GM18507 (cell line): ENCODE measurements at places on chromosomes 7 and 10.

DNA sequence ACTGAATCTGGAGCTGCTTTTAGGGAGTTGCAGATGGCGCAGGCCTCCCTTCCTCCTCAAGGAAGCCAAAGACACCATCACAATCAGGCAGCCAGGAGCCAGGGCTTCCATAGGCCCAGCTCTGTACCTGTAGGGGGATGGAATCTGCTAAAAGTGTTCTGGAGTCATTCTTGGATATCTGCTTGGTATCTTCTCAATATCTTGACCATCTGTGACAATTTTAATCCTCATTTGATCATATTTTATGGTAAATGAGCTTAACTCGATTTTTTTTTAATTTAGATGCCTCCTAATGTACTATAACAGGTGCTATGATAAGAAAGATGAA lies 3.1 kb downstream of the ST7 start:
- DNase-seq: no peak

GRCh38 chr10:44253769-44254462 lies 131.0 kb downstream of the CXCL12 start:
- no peak for DNase-seq

- no peak for DNase-seq
Observed at GRCh38 chr10:50605269-50605950, 18.3 kb downstream of the SGMS1 start.

DNA sequence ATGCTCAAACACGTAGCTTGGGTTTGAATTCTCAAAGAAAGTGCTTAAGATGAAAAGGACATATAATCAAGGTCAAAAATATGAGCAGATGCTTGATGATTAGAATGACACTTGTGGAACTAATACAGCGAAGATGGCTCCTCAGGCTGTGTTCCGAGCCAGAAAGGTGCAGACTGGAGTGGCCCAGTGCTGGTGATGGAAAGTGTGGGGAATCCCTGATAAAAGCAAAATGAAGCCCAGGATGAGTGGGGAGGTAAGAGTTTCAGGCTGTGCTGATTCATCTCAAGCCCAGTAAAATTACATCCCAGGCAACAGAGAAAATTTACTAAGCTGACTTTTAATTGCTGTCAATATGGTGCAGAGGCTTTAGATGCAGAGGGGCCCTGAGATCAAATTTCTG lies 77.8 kb upstream of the IKZF1 start:
- DNase-seq: no peak

- no peak for DNase-seq
Observed at GRCh38 chr7:16918288-16918895, 36.6 kb upstream of the AGR3 start.

GRCh38 chr10:95814011-95814727 lies 58.2 kb downstream of the ENTPD1 start:
- DNase-seq: no peak

DNA sequence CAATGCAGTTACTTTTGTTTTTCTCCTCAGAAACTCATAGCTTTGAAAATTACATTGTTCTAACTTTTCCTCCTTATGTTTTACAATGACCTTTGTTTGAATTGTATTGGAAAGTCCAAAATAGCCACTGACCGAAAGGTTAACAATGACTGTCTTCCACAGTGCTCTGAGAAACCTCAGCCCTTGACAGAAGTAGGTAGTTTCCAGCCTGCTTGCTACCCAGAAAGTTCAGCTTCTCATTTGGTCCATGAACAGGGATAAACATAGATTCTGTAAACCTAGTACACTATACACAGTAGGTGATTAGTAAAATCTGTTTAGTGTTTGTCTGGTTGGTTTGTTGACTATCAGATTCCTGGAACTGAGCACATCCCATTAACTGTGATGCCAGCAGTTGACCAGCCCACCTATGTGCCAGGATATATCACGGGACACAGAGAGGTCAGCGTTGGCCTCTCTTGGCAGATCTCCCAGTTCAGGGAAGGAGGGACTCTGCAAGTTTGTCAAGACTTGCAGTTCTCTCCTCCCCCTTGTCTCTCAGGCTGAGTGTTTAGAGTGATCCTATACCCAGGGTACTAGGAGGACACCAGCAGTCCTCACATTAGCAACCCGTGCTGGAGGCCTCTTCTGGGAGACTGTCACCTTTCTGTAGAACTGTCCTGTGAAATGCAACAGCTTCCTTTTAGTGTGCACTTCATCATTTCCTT lies 297.6 kb downstream of the ARHGAP12 start:
- DNase-seq: no peak

DNA sequence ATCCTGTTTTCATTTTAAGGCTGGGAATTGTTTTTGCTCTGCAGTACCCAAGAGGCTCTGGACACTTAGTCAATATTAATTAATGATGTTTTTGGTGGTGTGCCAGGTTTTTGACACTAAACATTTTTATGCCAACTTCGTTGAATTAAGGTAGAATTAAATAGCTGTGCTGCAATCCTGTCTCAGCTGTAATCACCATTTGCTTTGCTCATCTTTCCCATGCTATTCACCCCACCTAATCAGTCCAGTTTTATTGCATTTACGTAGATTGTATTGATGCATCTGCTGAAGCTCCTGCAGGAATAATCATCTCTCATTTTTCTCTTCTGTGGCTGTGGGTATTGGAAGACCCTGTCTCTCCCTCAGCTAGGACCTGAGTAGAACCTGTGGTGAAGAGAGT lies 52.6 kb upstream of the TRUB1 start:
- no peak for DNase-seq

- no peak for DNase-seq
Observed at GRCh38 chr10:1022413-1022812, 3.2 kb downstream of the IDI2 start.

- DNase-seq: peak; percentile 52
Observed at GRCh38 chr10:86712317-86712707, 44.0 kb downstream of the LDB3 start.

GRCh38 chr10:112914288-112914952 lies 35.6 kb upstream of the TCF7L2 start:
- no peak for DNase-seq

DNA sequence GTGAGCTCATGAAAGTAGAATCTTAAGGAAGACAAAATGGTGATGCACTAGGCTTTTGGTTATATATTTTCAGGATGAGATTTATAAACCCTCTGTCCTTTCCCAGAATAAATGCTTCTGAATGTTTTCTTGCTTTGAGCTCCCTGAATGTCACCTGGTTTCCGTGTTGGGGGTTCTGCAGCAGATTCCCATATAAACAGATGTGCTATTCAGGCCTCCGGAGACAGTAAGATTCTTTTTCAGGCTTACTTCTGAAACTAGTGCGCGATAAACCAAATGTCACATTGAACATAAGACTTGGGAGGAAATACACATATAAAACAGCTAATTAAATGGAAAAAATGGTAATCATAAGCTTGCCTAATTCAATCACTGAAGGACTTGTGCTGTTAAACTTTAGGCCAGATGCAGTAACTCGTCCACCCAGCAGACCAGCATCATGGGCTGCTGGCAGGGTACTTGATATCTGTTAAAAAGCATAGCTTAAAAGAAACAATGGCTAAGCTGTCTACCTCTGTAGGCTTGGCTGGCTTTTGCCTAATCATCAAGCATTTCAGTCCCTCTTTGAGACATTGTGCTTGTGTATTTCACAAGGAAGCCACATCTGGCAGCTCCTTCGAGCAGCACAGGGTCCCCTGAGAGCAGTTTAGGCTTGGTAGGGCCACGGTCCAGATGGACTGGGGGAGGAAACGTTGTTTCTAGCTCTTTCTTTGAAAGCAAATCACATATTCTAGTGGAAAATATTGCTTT lies 281.2 kb upstream of the KIAA1217 start:
- DNase-seq: no peak

DNA sequence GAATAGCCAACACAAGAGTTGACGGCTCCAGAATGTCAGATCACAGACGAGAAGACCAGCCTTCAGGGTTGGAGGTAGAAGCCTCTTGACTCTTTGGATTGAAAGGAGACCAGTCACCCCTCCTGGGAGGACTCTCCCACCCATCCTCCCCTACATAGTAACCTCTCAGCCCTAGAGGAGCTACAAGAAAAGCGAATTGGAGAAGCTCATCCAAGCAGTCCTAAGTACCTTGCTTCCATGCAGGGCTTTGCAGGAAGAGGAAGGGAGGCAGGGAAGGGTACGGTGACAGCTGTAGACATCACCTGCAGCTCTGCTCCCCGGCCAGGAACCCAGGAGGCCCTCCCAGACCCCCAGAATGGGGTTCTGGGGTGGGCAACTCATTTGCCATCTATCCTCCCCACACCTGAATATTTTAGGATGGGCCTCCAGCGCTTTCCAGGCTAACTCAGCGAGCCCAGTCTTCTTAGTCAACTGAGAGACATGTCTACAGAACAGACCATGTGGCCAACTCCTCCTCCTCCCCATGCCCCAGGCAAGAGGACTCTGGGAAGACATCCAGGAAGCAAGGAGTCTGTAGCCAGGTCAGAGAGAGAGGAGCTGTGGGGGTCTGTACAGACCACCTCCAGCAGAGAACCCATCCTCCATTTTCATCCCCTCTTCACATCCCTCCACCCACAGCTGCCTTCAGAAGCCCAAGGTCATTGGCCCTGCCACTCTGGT lies 55.6 kb upstream of the LBX1 start:
- DNase-seq: no peak

DNA sequence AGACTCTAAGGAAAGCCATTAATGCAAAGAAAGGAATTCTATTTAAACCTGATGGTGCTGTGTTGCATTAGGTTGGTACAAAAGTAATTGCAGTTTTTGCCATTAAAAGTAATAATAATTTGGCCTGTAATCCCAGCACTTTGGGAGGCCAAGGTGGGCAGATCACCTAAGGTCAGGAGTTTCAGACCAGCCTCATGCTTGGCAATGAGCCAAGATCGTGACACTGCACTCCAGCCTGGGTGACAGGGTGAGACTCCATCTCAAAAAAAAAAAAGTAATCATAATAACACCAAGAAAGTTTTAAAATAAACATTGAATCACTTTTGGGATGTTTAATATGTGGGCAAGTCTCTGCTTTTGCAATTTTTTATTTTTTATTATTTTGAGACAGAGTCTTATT lies 107.3 kb upstream of the FRMD4A start:
- DNase-seq: no peak

DNA sequence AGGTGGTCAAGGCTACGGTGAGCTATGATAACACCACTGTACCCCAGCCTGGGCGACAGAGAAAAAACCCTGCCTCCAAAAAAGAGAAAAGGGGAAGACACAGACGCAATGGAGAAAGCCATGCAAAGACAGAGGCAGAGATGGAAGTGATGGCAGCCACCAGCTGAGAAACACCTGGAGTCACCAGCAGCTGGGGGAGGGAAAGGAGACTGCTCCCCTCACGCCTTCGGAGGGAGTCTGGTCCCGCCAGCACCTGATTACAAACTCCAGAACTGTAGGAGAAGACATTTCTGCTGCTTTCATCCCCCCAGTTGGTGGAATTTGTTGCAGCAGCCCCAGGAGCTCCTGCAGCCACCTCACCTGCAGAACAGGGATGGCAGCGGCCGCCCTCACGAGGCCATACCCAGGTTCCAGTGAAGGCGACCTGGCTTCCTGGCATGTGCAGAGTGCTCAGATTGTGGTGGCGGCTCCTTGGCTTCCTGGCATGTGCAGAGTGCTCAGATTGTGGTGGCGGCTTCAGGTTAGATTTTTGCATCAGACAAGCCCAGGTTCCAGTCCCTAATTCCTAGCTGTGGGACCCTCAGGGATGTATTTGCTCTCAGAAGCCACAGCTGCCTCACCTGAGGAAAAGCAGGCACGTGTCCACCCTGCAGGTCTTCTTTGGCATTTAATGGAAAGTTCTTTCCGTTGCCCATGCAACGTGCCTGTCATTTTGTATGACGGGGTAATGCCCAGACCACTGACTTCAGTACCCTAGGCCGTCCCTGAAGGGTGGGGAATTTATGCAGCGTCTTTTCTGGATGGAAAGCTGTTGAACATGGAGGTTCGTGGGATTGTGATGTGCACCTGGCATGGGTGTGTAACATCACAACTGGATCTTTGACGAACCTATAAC lies 182.9 kb downstream of the EBF3 start:
- DNase-seq: no peak

- DNase-seq: no peak
Observed at GRCh38 chr7:18174996-18175395, 147.3 kb upstream of the PRPS1L1 start.

- DNase-seq: no peak
Observed at GRCh38 chr7:58087536-58088190, 637.7 kb downstream of the ZNF716 start.

GRCh38 chr10:87927091-87927490 lies 63.7 kb downstream of the PTEN start:
- DNase-seq: no peak

GRCh38 chr10:128095027-128095752 lies 31.0 kb downstream of the MKI67 start:
- DNase-seq: no peak

DNA sequence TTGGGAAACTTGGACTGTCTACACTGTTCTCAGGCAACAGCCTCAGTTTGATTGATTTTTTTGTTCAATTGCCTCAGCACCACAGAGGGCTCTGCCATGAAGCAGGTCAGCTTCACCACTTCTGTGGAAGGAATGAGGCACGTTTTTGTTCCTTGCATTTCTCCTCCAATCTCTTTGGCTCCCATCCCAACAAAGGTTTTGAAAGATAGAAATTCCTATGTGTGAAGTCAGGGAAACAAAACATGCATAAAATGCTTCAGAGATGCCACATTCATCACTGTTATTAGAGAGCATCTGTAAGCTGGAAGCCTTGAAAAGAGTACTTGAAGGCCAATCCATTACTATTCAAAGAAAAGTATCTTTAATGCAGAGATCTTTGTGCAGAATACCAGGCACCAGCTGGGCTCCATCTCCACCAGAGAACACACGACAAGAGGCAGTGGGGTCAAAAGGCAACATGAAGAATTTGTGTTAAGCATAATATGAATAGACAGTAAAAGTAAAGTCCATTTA lies 249.1 kb upstream of the LYZL1 start:
- DNase-seq: no peak

- DNase-seq: no peak
Observed at GRCh38 chr7:44381494-44382220, 56.3 kb upstream of the CAMK2B start.

DNA sequence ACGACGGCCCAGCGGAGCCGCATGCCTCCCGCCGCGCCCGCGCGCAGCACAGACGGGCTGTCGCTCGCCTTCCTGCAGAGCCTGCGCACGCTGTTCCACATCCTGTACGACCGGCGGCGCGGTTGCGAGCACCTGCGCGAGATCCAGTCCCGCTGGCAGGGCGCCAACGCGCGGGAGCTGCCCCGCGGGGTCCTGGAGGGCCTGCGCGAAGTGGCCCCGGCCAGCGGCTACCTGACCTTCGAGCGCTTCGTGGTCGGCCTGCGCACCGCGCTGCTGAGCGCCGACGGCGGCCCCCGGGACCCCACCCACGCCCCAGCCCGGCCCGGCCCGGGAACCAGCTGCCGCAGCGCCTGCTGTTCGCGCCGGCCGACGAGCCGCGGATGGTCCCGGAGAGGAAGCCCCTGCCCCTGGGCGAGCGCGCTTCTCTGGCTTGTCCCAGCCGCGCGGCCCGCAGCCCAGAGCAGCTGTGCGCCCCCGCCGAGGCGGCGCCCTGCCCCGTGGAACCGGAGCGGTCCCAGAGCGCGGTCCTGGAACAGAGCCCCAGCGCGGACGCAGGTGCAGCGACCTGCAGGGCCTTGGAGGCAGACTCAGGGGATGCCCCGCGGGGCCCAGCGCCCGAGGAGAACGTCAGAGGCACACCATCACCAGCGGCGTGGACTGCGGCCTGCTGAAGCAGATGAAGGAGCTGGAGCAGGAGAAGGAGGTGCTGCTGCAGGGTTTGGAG lies 25.3 kb upstream of the ZNF716 start:
- no peak for DNase-seq
